GM12864 (cell line): ENCODE measurements at places on chromosomes 4 and X.

GRCh38 chr4:173525118-173526011 is 4.7 kb downstream of the HAND2 start:
- DNase-seq = no peak

GRCh38 chrX:72539822-72540221 is 32.8 kb downstream of the HDAC8 start:
- no peak for DNase-seq

DNA sequence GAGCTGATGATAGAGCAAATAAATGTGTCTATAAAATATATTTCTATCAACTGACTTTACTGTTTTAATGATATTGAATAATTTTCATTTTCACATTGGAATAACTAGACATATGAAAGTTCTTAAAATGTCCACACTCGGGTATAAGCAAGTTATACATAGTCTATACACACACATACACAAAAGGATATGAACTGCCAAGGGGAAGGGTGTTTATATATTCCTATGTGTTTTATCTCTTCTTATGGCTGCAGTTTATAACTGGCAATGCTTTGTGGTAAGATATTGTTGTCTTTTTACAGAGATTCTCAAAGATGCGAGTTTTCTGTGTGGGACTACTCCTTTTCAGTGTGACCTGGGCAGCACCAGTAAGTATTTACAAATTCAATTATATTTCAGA is 1.6 kb downstream of the MEPE start:
- DNase-seq = no peak

DNA sequence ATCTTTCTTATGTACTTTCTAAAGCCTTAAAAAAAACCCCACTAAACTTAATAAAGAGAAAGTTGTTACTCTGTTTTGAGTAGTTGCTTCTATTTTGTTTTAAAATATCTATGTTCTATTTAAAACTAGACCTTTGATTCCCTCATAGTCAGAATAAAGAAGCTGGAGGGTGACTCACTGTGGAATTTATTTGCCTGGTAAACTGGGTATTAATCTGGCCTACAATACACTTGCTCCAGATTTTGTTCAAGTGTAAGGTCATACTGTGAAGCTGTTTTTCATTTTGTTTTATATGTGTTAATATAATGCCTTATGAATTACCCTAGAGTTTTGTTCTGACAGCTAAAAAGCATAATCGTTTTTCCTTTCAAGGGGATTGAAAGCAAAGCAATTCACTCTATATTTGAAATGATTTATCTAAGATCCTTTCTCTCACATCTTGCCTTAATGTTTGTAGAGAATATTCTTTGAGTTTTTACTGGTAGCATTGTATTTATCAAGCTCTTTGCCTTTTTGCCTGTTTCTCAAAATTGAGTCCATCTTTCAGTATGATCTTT is 277.4 kb upstream of the PITX2 start:
- DNase-seq = no peak

DNA sequence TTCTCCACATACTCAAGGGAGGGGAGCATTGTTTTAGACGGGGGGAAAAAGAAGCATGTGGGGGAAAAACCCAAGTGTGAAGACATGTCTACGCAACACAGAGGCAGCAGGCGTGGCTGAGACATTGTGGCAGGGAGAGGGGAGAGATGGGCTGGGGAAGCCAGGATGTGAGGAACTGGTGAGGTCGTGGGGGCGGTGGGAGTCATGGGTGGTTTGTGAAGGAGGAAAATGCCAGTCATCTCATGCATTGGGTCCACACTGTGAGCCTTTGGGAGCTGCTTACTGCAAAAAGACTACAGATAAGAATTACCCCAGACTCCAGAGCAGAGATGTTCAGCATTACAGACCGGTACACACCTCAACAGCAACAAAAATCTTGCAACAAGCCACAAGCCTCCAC is 2.1 kb downstream of the JAKMIP1 start:
- no peak for DNase-seq

DNA sequence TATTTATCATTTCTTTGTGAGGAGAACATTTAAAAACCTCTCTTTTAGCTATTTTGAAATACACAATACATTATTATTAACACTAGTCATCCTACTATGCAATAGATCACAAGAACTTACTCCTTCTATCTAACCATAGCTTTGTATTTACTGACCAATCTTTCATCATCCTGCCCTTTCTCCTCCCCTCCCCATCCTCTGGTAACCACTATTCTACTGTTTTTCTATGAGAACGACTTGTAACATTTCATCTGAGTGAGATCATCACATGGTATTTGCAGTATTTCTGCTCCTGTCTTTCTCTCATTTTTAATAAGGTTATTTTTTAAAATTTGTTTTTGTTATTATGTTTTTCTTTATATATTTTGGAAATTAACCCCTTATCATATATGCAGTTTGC is 331.8 kb downstream of the TEX13C start:
- no peak for DNase-seq

DNA sequence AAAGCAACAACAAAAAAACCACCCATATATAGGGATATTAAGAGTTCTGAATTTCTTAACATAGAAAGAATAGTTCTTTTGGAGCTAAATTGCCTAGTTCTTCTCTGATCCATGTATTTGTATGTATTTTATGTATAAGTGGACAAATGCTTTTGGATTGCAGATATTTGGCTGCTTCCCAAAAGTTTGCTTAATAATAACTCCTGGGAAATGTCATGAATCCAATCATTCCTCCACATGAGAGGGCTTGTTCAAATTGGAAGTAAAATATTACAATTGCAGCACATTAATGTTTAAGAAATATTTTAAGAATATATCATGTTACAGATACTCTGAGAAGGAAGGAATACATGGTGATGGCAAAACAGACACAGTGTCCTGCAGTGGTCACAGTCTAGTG is 71.5 kb upstream of the PAGE3 start:
- no peak for DNase-seq

- no peak for DNase-seq
Measured at GRCh38 chr4:147182041-147182440, 236.4 kb upstream of the TTC29 start.

DNA sequence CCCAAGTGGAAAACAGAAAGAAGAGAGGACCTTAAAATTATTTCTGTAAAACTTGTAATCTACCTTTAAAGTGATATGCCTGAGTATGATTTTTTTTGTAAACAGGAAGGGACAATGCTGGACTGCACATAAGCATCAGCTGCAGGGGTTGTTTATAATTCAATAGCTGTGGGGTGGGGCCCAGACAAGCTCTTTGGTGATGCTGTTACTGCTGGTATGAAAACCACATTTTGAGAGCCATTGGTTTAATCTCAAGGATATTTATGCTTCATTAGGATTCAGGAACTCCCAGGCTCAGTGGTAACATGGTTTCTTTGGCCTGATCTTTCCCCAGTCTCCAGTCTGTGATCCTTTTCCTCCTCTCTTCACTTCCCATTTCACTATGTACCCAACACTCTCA is 34.3 kb upstream of the GRPR start:
- DNase-seq = no peak

- DNase-seq = no peak
Measured at GRCh38 chr4:14783011-14783877, 219.0 kb upstream of the CPEB2 start.

GRCh38 chrX:148576396-148576795 is 76.0 kb downstream of the AFF2 start:
- no peak for DNase-seq

GRCh38 chr4:76615999-76616398 is 181.0 kb downstream of the SHROOM3 start:
- no peak for DNase-seq

- DNase-seq = no peak
Measured at GRCh38 chr4:53068755-53069330, 206.7 kb downstream of the RASL11B start.

DNA sequence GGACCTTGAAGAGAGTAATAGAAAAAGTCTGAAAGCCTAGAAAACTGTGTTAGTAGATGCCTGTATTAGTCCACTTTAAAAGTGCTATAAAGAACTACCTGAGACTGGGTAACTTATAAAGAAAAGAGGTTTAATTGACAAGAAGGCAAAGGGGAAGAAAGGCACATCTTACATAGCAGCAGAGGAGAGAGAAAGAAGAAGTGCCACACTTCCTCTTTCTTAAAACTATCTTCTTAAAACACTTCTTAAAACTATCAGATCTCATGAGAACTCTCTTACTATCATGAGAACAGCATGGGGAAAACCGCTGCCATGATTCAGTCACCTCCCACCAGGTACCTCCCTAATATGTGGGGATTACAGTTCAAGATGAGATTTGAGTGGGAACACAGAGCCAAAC is 18.8 kb upstream of the COL25A1 start:
- peak; percentile 12 for DNase-seq

- DNase-seq = no peak
Measured at GRCh38 chrX:12229986-12230385, 91.7 kb downstream of the FRMPD4 start.

DNA sequence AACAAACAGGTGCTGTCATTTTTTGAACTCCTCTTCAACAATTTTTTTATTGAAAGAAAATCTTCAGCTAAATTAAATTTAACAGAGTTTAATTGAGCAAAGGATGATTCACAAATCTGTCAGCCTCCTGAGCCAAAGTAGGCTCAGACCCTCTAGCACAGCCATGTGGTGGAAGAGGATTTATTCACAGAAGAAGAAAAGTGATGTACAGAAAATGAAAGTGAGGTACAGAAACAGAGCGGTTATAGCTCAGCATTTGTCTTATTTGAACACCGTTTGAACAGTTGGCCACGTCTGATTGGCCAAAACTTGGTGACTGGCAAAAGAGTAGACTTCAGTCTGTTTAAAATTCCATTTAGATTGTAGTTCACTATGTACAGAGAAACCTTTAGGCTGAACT is 217.3 kb downstream of the SPANXN1 start:
- DNase-seq = no peak
